ENCODE measurements at places on chromosomes 7 and 10.

- DNase-seq = no peak
These were observed 307.3 kb downstream of the CAMK1D start for GRCh38 chr10:12656518-12657142.

DNA sequence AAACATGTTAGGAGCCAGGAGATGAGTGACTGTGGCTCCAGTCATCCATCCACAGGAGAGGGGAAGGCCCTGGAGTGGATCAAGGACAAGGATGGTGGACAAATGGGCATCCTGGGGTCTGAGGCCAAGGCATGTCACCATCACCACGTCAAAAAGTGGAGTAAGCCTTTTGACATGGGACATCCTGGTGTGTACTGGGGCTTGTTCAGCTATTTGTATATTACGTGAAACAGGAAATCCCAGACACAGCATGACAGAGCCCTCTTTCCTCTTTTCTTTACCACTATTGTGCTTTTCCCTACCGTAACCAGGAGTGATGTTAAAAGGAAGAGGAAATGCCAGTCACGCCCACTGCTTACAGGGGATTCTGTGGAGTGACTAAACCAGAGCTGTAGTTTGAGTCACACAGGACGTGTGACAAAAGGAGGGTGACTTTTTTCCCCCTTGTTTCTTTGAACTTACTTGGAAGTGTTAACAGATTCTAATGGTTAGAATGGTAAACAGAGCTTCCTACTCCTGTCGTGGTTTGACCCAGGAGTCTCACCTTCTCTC is 15.4 kb downstream of the ACSL5 start:
- peak; percentile 48 for DNase-seq

- no peak for DNase-seq
These were observed 22.7 kb downstream of the YWHAG start for GRCh38 chr7:76336094-76336493.

DNA sequence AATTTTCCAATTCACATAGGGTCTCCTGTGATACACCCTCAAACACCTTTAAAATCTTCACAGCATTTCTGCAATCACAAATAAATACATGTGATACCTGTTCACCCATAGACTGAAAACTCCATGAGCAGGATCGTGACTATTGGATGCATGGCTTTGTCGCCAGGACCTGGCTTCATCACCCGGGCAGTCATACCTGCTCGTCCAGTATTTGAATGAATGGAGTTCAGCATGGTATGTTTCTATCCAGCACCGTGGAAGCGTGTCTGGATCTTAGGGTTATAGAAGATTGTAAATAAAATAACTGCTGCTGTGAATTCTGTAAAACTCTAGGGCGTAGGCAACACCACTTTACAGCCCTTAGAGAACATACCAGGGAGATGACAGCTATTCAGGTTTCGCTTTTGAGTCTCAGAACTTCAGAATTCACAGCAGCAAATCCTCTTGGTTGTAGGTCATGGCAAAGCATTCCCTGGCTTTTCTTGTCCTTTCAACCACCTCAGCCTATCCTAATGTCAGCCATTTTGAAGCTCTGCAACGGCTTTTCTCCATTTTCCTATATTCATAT is 47.4 kb upstream of the USP6NL start:
- no peak for DNase-seq

- DNase-seq = peak; percentile 47
These were observed at the start of gene PALD1 for GRCh38 chr10:70478191-70479164. Gene PALD1 (plus strand): TSS chr10:70478767. CDS start chr10:70525952, 47,185 bp downstream.

- DNase-seq = no peak
These were observed 199.8 kb downstream of the FAM107B start for GRCh38 chr10:14574885-14575284.

- DNase-seq = no peak
These were observed 102.6 kb downstream of the SH3PXD2A start for GRCh38 chr10:103752680-103753248.

DNA sequence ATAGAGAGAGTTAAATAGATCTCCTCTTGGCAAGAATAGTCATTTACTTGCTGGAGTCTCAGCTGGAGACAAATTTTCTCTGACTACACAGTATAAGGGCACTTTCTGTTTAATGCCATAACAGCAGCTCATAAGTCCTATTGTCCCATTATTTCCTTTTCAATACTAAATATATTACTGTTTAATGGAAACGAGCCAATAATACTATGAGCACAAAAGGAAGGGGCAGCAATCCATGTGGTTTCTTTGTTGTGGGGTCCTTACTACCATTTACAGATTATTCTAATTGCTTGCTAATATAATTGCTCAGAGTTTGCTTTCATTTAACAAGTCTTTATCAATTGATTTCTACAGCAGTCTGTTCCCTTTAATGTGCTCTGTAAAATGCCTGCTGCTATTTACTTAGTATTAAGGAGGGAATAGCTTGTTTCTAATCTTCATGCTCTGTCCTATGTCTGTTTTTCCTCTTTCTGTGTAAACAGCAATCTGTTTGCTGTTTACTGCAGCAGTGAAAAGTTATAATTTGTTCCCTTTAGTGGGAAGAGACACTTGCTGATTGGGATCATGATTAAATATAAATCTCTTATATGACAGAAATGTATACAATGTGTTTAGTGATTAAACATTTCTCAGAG is 296.2 kb upstream of the SMIM30 start:
- DNase-seq = no peak

GRCh38 chr10:50260791-50261281 is 9.5 kb upstream of the ASAH2 start:
- DNase-seq = no peak

DNA sequence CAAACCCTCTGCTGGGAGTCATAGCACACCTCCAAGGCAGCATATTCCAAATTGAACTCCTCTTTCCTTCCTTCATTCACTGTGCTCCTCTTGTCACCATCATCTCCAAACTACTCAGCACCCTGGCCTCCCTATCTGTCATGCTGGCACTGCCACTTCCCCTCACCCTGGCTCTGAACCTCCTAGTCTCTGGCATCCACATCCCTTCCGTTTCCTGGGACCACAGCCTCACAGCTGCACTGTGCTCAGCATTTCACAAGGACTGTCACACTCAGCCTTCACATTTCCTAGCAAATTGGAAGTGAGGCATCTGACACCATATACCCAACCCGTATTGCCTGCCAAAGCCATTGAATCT is 124.7 kb downstream of the WDR11 start:
- DNase-seq = no peak

- no peak for DNase-seq
These were observed 66.7 kb downstream of the PTEN start for GRCh38 chr10:87930141-87930540.

Measured in activated CD4-positive, alpha-beta T cell treated with anti-CD3 and anti-CD28 coated beads, Interleukin-2, amount 50 U/mL, for 4 hours (primary cell).